ENCODE measurements at places on chromosomes 4 and X. TPM values are rescaled to one million over a fixed set of nuclear protein-coding genes. Genes with fewer than 3 reads are reported as not detected.

MAGEA8 gene
- total RNA-seq = not detected

TBC1D8B gene
- 2.3 TPM for total RNA-seq

CXCL10 gene
- total RNA-seq = 1.2 TPM

SLC38A5 gene
- 94.5 TPM for total RNA-seq

DTHD1 gene
- 0.20 TPM for total RNA-seq

KIF4A gene
- 38.0 TPM for total RNA-seq

NMU gene
- 0.35 TPM for total RNA-seq

DNA sequence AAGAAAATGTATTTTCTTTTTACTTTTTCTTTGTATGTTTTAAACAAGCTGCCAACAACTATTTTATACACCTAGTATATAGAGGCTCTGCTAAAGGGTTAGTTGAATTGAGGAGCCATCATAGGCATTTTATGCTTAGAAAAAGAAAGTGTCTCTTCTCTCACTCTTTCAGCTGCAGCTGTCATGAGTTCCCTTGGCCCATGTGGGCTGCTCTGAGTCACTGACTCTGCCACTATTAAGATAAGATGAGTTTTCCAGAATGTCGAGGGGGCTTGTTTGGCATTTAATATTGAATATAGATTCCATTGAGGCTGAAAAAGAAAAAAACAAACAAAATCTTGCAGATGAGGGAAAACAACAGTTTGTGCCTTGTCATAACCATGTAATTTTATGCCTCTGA, 126.0 kb upstream of the PAQR3 start:
- DNase-seq = no peak

GRCh38 chrX:149157976-149158375, 347.1 kb downstream of the IDS start:
- no peak for DNase-seq

DNA sequence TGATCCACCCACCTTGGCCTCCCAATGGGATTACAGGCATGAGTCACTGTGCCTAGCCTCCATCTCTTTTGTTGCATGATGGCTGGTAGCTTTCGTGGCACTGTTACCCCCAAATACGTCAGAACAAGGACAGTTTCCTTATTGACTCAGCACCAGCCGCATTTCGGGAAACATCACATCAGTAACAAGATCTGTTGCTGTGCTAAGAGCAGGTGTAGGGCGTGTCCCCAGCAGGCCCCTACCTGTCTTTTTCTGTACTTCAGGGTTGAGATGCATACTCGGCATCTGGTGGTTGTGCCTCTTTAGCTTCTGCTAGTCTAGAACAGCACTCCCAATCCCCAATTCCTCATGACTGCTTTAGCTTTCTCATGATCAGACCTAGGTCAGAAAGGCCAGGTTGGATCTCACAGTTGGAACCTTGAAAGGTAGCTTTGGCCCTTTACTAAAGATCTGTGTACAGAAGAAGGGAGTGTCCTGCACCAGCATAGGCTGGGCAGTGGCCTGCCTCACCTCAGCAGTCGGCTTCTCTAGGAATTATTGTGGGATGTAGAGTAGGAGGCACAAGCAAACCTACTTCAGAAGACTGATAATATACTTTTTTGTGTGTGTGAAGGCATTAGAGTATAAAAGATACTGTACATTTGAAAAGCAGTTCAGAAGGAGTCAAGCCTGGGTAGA, 36.8 kb downstream of the NSD2 start:
- peak; percentile 23 for DNase-seq

- DNase-seq = no peak
Observed at GRCh38 chr4:169136330-169136729, 126.3 kb upstream of the CBR4 start.

GRCh38 chrX:30883138-30883537, 5.9 kb downstream of the TAB3 start:
- no peak for DNase-seq

- DNase-seq = no peak
Observed at GRCh38 chr4:38396845-38397547, 267.0 kb upstream of the KLF3 start.

DNA sequence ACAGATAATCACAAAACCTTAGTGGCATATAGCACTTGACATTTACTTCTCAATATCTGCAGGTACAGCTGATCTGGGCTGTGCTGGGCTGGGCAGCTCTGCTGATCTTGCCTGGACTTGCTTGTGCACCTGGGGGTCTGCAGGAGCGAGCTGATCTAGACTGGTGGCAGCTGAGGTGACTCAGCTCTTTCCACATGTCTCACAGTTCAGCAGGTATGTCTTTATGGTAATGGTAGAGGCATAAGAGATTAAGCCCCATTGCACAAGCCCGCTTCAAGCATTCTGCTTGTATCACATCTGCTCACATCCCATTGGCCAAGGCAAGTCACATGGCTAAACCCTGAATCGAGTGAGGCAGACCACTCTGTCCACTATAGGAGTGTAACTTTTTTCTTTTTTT, 506.7 kb downstream of the BCOR start:
- no peak for DNase-seq

GRCh38 chr4:53902786-53903185, 161.6 kb downstream of the CHIC2 start:
- DNase-seq = no peak

GRCh38 chr4:88728146-88728545, 30.5 kb upstream of the NAP1L5 start:
- DNase-seq = no peak

DNA sequence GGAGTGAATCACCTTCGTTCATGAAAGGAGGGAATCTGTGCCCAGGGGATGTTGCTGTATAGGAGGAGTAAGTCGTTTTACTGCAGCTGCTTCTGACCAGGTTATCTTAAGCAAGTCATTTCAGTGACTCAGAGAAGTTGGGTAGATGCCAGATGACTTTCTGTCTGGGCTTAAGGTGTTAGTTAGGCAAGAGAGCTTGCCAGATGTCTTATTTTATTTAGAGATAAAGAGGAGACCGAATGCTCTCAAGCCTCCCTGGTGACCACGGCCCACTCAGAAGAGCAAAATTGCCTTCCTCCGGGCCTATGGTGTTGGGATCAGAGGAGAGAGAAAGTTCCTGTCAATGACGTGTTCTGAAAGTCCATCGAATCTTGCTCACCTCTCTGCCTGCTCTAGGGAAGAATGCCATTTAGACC, 16.3 kb upstream of the ZNF827 start:
- DNase-seq = no peak

DNA sequence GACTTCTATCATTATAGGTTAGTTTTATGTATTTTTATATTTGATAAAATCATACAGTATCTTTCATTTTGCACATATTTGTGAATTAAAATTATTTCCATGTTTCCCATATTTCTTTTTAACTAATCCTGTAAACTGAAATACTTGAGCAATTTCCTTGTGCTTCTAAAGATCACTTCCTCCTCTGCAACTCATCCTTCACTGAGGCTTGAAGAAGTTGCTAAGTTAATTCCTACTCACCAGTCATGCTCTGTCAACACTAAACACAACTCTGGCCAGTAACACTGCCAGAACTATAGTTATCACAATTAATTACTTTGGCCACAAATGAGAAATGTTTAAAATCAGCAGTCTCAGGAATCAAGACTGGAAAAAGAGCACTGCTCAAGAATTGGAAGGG, 6.7 kb downstream of the SPATA4 start:
- no peak for DNase-seq

DNA sequence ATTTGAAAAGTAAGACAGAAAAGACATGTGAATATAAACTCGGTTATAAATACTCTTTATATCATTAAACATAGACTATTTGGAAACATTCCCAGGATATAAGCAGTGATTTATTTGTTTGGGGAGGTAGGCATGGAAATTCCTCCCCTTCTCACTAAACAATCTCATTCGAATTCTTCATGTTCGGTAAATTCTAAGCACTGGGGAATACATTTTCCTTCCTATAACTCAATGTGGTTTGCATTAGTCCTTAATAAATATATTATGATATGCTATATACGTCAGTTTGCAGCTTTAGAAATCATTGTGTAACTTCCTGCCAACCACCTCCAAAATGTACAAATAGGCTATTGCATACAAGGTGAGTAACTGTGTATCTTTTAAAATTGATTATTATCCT, 99.6 kb downstream of the UGT8 start:
- DNase-seq = no peak
